ENCODE measurements at places on chromosomes 6 and 20. TPM values are rescaled to one million over a fixed set of nuclear protein-coding genes. Genes with fewer than 3 reads are reported as not detected.

Gene VSTM2L
- not detected for total RNA-seq

Gene MDFI
- total RNA-seq, result not detected

DNA sequence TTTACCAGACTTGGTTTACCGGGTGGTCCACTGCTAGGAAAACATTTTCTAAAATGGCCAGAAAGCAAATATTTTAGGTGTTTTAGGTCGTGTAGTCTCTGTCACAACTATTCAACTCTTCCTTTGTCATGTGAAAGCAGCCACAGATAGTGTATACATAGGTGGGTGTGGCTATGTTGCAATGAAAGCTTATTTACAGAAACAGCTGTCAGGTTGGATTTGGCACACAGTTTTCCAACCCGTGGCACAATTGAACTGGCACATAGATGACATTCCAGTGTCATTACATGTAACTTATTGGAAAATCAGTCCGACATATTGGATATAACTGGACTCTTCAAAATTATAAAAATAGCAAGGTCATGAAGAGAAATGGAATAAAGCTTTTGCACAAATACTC lies 68.9 kb upstream of the KCNQ5 start:
- no peak for DNase-seq

GRCh38 chr6:84466511-84466910 lies 239.1 kb upstream of the CEP162 start:
- DNase-seq, result no peak

DNA sequence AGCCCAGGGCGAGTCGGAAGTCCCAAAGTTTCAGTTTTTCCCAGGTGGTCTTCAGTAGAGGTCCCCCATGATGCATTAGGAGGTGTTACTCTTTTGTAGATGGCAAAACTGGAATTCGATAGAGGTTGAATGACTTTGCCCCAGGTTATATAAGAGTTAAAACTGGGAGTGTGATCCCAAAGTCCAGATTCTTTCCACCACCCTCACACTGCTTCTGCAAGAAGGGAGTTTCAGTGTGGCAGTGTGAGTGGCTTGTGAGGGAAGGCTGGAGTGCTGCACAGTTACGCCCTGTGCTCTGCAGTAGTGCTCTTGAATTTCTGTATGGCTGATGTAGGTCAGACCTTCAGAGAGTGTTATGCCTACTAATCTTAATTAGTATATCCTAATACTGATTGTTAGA lies 29.8 kb downstream of the NDUFAF5 start:
- DNase-seq, result no peak

- no peak for DNase-seq
These were observed 1.5 kb upstream of the MAPK13 start for GRCh38 chr6:36128793-36129192.

DNA sequence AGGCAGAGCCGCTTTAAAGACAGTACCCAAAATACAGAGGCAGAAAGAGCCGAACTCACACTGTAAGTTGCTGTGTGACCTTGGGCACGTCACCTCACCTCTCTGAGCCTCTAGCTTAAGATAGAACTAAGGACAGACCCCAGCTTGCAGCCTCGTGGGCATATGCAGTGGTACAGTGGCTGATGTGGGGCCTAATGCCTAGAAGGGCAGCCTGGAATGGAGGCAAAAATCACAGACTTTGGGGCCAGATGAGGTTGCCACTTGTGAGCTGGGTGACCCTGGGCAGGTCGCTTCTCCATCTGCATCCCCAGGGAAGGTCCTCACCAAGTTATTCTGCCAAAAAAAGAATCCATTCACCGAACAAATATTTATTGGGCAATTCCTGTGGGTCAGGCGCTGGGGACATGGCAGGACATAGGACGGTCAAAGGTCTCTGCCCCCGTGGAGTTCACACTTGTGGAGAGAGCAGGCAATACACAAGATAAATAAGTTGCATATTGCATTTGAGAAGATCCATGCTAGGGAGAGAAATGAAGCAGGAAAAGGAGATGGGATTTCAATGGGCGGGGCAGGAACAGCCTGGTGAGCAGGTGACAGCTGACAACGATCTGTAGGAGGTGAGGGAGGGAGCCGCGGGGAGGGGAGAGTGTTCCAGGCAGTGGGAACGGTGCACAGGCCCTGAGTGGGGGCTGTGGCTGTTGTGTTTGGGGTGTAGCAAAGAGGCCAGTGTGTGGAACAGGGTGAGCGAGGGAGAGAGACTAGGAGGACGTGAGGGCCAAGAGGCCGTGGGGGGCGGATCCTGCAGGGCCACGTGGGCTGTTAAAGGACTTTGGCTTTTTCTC lies 115.2 kb downstream of the CEBPB start:
- no peak for DNase-seq

GRCh38 chr6:47727391-47727790 lies 29.0 kb downstream of the ADGRF4 start:
- no peak for DNase-seq

- no peak for DNase-seq
These were observed 84.2 kb upstream of the PMEPA1 start for GRCh38 chr20:57794036-57794435.

GRCh38 chr6:79260772-79261171 lies 26.3 kb upstream of the HMGN3 start:
- no peak for DNase-seq

- DNase-seq, result no peak
These were observed 171.7 kb upstream of the PDE10A start for GRCh38 chr6:165834613-165835259.
